ENCODE measurements at places on chromosomes 5 and 9. TPM values are rescaled to one million over a fixed set of nuclear protein-coding genes. Genes with fewer than 3 reads are reported as not detected.
A peak's percentile ranks its signal among the peaks of the same experiment; 100 is the strongest.

DNA sequence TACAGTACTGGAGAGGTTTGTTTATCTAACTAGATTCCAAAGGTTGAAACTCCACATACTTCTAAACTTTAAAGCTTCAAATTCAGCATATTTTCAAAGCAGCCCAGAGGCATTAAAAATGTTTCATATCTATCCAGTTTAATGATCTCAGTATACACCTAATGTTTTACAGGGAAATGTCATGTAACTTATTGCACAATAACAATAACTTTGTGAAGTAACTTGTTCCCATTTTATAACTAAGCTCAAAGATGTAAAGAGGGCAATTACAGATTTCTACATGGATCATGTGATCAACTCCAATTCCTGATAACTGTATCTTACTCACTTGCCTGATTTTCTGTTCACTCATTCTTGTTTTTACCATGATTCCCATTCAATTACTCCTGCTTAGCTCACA lies 610.0 kb downstream of the TAF11L14 start:
- no peak for DNase-seq

DNA sequence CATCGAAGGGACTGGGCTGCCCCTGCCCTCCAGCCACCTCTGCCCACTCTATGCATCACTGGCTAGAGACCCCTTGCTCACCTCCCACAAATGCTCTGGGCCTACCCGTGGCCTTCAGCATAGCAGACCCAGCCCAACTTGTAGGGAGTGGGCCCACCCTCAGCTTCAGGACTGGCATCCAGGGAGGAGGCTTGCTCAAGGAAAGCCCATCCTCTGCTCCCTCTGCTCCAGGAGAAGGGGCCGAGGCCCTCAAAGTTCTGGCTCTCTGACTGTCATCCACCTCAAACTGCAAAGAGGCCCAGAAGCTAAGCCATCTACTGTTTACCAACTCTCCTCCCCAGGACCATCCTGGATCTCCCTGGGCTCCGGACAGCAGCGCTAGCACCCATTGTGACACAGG lies 84.5 kb downstream of the C5orf15 start:
- no peak for DNase-seq

The PDE6A gene
- 0.05 TPM for total RNA-seq

DNA sequence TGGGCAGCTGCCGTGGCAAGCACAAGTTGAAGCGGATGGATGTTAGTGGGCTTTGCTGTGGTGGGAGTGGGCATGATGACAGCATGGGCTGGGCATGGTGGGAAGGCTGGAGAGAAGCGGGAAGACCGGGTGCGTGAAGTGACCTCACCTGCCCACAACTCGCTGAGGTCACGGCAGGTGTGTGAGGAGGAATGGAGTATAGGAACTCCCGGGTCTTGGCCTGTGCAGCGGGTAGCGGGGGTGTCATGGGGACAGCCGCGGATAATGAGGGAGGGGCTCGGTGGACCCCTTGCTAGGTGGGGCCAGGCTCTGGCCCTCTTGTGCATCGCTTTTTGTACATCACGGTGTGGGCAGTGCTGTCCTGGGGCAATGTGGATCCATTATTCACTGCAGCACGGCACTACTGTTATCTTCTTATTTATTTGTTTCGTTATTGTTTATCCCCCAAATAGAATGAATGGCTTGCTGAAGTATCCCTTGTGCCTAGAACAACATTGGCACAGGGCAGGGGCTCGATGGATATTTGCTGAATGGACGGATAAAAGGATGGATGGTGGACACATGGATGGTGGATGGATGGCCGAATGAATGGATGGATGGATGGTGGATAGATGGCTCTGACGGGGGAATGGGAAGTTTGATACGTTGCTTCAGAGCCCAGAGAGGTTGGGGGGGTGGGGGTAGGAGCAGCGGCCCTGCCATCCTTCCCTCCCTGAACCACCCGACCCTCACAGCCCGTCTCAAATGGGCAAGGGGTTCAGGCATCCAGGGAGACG lies 14.6 kb downstream of the PROP1 start:
- DNase-seq: no peak

The ENC1 gene
- total RNA-seq: 2.7 TPM

DNA sequence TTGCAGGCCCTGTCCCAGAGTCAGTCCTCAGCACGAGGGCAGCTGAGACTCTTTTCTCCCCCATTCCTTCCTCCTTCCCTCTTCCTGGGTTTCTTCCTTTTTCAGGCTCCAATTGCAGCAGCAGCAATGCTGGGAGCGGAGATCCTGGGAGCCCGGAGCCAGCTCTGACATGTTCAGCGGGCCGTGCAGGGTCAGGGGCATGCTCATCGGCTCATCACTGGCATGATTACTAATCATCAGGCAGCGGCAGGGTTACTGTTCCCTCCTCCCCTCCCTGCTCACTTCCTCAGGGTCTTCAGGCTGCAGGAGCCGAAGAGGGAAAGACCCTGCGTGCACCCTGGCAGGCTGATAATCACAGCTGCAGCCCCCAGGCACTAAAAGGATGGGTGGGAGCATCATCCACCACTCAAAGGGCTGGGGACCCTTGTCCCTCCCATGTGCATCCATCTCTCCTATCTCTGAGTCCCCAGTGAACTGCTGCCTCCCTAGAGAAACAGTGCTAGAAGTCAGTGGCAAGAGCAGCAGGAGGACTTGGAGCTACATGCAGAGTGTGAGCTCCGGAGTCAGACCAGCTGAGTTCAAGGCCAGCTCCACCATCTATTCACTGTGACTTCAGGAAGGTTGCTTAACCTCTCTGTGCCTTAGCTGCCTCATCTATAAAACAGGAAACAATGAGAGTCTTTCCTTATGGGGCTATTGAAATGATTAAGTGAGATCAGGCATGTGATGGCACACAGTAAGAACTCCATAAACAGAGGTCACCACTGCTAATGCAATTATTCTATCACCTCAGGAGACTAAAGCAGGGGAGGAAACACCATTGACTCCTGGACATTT lies 7.8 kb upstream of the KCNIP1 start:
- no peak for DNase-seq

- peak; percentile 76 for DNase-seq
These were observed 12.9 kb downstream of the TCF7 start for GRCh38 chr5:134127376-134127861.

DNA sequence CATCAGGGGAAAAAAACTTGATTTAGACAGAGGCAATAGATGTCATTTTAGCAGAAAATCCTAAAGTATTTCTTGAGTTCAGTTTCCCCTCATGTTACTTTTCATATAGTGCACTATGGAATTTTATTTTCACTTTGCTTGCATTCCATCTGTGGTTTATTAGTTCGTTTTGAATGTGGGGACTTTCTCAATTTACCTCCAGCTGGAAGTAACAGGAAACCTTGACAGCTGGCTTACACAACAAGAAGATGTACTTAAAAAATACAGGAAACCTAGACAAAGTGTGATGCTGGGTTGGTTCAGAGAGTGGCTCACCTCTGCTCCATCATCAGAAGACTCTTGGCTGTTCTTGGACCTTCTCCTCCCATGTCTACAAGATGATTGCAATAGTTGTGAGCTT lies 567.0 kb downstream of the CETN3 start:
- no peak for DNase-seq

GRCh38 chr9:135456436-135457104 lies 23.0 kb upstream of the PPP1R26 start:
- DNase-seq: no peak

The IRX2 gene
- total RNA-seq: 3.1 TPM

DNA sequence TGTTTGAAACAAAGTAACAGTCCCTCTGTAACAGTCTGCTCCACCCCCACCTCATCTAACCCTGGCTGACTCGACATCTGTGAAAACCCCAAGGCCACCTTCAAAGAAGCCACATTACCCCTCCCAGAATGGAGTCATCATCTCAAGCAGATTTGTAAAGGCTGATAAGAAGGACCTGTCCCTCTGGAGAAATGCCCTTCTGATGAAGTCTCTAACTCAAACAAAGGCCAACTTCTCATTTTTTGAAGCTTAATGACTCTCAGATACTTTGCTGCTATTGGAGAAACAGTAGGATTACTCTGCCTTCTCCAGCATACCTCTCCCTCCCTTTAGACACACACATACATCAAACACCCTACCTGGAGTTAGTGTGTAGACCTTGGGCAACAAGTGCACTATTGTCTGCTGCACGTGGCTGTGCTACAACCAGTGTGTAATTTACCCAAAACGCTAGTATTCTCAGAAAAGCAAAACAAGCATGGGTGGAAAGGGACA lies 5.3 kb upstream of the SUSD1 start:
- no peak for DNase-seq

- no peak for DNase-seq
These were observed 47.2 kb upstream of the LIFR start for GRCh38 chr5:38603691-38604090.

- DNase-seq: no peak
These were observed 386.8 kb downstream of the FGF10 start for GRCh38 chr5:44002381-44002901.
